ENCODE measurements at places on chromosomes 13 and 19. TPM values are rescaled to one million over a fixed set of nuclear protein-coding genes. Genes with fewer than 3 reads are reported as not detected.

DNA sequence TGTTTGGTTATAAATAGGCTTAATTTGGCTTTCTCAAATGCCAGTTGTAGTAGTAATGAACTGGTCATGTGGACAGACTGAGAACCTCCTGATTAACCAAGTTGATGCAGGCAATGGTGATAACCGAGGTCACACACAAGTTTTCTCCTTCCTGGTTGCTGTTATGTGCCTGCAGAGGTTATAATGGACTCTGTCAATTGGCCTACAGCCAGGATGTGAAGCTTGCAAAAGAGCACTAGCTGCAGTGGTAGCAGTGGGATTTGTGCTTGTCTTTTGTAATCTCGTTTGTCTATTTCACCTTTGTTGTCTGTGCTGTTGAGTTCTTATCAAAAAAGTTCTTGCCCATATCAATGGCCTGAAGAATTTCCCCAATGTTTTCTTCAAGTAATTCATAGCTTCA lies 20.6 kb downstream of the OR10H3 start:
- H3K27ac ChIP-seq, result no peak overlapping the region
- H3K36me3 ChIP-seq, result no peaks in the 10 kb centered on the region
- no peak overlapping the region for H3K4me3 ChIP-seq
- H3K27me3 ChIP-seq, result peaks cover 47% of the 10 kb centered on the region
- H3K4me1 ChIP-seq, result peaks cover 7% of the 10 kb centered on the region

DNA sequence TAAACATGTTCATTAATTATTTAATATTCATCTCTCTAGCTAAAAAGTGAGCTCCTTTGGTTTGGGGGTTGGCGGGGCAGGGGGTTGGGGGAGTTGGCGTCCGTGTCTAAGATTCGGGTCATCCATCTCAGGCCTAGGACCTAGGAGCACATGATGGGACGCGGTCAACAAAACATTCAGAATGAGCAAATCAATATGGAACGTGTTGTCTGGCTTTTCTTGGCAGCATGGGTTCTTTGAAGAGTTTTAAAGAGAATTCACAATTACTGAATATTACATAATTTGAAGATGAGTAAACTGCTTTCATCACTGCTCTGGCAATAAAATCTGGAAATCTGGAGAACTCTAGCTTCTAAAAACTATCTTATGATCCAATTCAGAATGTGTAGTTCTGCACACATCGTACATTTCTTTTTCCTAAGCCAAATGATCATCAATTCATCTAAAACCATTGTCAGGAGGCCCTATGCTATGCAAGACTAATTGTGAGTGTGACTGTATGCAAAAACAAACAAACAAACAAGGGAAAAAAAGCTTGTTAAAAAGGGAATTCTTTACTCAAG lies 5.4 kb upstream of the ARGLU1 start:
- no peaks in the 10 kb centered on the region for H3K27me3 ChIP-seq
- peaks cover 18% of the 10 kb centered on the region for H3K36me3 ChIP-seq
- no peak for DNase-seq
- no peak overlapping the region for H3K4me3 ChIP-seq
- no peak overlapping the region for H3K27ac ChIP-seq

CD37 gene
- 162 TPM for total RNA-seq

PRKACA gene
- total RNA-seq, result 69.2 TPM

DNA sequence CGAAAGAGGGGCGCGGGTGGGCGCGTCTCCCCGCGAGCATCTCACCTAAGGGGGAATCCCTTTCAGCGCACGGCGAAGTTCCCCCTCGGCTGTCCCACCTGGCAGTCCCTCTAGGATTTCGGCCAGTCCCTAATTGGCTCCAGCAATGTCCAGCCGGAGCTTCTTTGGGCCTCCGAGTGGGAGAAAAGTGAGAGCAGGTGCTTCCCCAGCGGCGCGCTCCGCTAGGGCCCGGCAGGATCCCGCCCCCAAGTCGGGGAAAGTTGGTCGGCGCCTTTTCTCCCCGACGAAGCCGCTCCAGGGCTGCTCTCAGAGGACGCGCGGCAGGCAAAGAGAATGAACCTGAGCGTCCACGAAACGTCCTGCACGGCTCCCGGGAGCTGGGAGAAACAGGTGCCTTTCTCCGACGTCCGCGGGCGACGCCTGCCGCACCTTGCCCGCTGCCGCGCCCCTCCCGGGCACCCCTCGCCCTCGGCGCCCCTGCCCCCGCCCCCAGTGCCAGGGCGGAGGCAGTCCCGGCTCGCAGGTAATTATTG lies 366 bp upstream of the KL start:
- no peak for DNase-seq
- no peak overlapping the region for H3K27ac ChIP-seq
- peaks cover 20% of the 10 kb centered on the region for H3K4me1 ChIP-seq
- peaks cover 4% of the 10 kb centered on the region for H3K36me3 ChIP-seq
- H3K27me3 ChIP-seq, result peaks cover 61% of the 10 kb centered on the region

DNA sequence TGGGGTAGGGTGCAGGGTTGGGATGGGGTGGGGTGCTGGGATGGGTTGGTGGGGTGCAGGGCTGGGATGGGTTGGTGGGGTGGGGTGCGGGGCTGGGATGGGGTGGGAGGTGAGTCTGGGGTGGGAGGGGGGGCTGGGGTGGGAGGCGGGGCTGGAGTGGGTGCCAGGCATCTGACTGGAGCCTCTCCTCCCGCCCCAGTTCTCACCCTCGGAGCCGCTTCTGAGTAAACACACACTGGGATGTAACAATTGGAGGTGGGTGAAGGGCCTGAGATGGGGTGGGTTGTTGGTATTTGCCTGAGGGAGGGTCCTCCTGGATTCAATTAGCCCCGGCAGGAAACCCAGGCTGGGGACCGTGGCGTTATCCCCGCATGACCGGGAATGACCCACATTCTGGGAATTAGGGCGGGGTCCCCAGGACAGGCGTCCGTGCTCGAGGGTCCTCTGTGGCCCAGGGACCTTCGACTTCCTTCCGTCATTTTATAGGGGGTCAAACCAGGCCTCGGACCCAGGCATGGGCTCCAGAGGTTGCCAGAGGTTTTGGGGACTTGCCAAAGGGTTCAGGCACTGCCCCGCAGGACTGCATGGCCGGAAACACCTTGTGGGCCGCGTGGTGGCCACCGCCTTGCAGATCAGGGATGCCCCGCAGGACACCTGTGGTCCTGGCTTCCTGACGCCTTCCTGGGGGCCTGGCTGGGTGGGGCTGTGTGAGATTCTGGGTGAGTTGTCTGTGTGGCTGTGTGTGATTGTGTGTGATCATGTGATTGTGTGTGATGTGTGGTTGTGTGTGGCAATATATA lies 1.4 kb downstream of the TMPRSS9 start:
- no peak for DNase-seq
- no peak overlapping the region for H3K27ac ChIP-seq
- H3K4me1 ChIP-seq, result peaks cover 5% of the 10 kb centered on the region
- no peaks in the 10 kb centered on the region for H3K36me3 ChIP-seq
- peaks cover 12% of the 10 kb centered on the region for H3K27me3 ChIP-seq
